ENCODE measurements at places on chromosomes 3 and 15.

DNA sequence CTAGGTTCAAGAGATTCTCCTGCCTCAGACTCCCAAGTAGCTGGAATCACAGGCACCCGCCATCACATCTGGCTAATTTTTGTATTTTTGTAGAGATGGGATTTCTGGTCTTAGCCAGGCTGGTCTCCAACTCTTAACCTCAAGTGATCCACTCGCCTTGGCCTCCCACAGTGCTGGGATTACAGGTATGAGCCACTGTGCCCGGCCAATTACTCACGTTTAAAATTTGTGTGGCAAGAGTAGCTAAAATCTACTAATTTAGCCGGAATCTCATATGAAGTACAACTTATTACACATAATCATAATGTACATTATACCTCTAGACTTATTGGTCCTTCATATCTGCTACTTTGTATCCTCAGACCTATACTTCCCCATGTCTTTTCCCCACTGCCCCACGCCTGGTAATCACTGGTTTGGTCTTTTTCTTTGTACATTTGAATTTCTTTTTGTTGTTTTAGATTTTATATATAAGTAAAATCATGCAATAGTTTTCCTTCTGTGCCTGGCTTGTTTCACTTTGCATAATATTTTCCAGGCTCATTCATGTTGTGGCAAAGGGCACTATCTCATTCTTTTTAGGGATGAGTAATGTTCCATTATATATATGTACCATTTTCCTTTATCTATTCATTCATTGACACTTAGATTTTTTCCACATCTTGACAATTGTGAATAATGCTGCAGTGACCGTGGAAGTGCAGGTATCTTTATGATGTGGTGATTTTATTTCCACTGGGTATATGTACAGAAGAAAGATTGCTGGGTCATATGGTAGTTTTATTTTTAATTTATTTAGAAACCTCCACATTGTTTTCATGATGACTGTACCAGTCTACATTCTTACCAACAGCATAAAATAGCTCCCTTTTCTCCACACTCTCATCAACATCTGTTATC, 605.0 kb upstream of the CBLB start:
- DNase-seq, result no peak

- DNase-seq, result no peak
Observed at GRCh38 chr3:122618614-122619013, 41.2 kb downstream of the PARP15 start.

DNA sequence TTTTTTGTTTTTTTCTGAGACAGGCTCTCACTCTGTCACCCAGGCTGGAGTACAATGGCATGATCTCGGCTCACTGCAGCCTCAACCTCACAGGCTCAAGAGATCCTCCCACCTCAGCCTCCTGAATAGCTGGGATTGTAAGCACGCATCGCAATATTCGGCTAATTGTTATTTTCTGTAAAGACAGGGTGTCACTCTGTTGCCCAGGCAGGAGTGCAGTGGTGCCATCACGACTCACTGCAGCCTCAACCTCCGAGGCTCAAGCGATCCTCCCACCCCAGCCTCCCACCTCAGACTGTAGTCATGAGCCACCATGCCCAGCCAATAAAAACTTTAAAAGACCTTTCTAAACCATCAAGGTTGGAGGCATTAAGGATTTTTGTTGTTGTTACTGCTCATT, 57.4 kb upstream of the TFRC start:
- DNase-seq, result no peak

DNA sequence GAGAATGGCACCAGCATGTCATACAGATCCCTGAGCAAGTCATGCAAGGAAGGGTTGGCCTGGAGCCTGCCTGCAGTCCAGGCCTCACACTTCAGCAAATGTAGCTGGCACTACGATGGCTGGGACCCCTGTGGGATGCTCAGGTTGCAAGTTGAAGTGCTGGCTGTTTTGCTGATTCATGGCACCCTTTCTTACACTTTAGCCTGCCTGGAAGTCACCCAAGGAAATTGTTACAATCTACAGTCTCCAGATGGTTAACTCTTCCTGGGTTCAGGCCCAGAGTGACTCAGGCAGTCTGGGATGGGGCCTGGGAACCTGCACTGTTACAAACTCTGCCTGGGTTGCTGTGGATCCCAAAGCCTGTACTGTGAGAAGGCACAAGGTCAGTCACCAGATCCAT, 91.0 kb upstream of the SLC6A11 start:
- no peak for DNase-seq

- peak; percentile 56 for DNase-seq
Observed at GRCh38 chr15:59247364-59247763, 40.7 kb downstream of the LDHAL6B start.

DNA sequence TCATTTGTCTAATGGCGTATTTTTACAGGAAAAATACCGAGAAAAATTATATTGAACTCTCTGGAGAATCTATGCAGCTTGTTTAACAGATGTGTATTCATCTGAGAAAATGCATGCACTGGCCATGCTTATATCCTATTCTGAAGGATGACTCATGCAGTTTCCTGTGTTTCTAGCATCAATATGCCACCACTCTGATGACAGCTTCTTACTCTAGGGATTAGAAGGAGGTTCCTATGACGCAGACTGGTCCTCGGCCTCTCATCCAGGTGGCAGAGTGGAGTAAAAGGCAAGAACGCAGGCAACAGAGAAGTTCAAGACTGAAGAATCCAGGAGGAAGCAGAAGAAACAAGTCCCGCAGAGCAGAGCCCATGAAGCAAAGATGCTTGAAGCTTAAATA, 910.0 kb upstream of the ROBO1 start:
- DNase-seq, result no peak

DNA sequence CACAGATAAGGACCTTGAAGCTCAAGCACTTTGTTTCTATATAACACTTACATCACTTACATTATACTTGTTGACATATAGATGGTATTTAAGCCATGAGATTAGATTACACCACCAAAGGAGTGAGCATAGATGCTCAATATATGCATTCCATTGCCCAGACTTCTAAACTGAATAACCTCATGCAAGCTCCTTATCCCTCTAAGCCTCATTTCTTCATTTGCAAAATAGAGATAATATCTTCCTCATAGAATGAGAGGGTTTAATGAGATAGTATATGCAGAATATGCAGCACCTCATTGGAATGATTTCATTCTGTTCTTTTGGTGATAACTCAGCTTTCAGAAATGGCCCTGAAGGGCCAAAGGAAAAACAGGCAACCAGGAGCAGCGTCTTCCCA, 18.5 kb downstream of the NLGN1 start:
- DNase-seq, result no peak

- no peak for DNase-seq
Observed at GRCh38 chr15:74490339-74490689, 29.4 kb upstream of the UBL7 start.

DNA sequence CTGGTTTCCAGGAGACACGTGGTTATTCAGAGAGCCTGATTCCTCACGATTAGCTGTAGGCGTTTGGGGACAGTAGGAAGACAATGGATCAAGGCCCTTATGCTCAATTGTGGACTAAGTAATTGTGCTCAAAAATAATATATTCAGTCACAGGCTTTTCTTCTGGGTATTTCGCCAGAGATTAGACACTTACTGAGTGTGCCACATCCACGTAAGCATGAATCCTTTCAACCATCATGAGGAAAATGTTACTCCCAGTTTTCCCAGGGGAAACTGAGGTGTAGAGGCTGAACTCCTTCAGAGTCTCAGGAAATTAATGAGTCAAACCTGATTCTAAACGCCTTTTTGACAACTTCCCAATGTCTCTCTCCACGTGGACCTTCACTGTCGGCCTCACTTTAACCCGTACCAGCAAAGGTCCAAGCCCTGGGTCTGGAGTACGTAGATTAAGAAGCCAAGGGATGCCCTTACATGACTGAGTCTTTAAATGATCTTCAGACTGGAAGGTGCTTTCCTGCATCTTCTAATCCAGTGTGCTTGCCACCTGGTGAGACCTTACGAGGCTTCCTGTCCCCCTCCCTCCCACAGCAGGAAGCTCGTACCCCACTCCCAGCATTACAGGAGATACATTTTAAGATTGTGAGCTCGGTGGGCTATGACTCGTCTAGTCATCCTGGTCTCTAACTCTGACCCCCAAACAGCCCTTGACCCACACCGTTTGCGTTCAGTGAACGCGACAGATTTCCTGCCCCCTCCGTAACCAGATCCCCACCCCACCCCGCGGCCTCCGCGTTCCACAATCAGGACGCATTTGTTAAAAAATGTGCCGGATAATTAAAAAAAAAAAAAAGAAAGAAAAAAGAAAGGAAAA, 1.7 kb downstream of the PKM start:
- no peak for DNase-seq

GRCh38 chr3:160226026-160226907, 1.0 kb downstream of the C3orf80 start:
- DNase-seq, result peak; percentile 17

DNA sequence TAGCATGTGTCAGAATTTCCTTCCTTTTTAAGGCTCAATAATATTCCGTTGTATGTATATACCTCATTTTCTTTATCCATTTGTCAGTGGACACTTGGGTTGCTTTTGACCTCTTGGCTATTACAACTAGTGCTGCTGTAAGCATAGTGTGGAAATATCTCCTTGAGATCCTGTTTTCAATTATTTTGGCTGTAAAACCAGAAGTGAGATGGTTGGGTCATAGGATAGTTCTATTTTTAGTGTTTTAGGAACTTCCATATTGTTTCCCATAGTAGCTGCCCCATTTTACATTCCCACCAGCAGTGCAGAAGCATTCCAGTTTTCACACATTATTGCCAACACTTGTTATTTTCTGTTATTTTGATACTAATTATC, 70.4 kb upstream of the C15orf39 start:
- DNase-seq, result no peak

- DNase-seq, result no peak
Observed at GRCh38 chr15:85804481-85805170, 9.9 kb upstream of the KLHL25 start.

GRCh38 chr3:12810013-12810780, 13.7 kb downstream of the CAND2 start:
- DNase-seq, result peak; percentile 38

- no peak for DNase-seq
Observed at GRCh38 chr3:64259636-64260035, 34.4 kb upstream of the PRICKLE2 start.

GRCh38 chr3:149369991-149370866, 7.2 kb downstream of the TM4SF1 start:
- DNase-seq, result no peak

DNA sequence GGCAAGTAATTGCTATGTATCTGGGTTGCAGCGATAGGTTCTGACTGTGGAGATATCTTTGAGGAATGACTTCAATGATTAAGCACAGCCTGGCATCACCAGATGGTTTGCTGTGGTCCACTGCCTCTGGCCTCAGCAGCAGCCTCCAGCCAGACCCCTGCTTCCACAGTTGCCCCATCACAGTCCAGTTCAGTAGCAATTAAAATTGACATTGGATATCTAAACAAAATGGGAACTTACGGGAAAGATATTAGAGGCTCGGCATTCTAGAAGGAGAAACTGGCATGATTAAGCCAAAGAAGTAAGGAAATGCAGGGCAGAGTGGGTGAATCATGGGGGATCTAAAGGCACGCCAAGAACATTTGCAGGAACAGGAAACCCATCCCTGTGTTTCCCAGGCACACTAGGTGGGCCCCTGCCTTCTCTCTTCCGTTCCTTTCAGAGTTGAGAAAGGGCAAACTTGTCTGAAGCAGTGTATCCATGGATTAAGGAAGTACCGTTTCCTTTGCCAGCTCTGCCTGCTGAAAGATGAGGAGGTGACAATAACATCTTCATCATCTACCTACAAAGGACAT, 36.3 kb upstream of the SH3BP5 start:
- no peak for DNase-seq

DNA sequence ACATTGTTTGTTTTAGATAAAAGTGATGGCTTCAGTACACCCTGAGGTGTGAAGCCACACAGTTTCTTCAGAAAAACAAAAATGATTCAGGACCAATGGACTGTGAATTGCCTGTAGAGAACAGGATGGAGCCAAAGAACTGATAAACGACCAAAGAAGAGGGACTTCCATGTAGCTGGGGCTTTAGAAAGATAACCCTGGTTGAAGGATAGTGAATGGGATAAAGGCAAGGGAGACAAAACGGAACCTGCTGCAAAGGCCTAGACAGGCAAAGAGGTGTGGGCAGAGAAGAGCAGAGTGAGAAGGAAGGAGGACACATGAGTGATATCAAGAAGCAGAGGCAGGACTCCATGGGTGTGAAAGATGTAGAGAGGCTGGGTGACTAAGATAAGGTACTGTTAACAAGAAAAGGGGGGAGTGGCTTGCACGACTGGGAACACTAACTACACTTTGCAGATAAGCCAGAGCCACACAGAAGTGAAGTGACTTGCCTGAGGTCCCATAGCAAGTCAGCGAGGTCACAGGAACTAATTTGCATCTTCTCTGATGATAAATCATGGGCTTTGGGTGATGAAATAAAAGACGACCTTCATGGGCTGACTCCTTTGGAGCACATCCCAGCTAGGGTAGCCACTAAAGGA, 44.3 kb downstream of the RAB6B start:
- DNase-seq, result no peak

DNA sequence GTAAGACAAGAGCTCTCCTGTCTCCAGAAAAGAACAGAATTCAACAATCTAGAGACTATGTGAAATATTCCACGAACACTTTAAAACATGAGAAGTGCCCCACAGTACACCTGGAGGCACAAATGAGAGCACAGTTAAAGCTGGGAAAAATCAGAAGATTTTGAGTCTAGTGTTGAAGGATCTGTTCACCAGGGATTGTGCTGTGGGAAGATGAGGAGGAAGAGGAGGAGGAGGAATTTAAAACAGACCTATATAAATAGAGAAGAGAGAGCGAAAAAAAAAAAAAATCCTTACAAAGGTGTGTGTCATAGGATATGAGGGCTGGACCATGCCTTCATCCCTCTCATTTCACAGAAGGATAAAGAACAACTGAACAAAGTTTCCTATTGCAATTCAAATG, 361.0 kb upstream of the SEMA6D start:
- no peak for DNase-seq

DNA sequence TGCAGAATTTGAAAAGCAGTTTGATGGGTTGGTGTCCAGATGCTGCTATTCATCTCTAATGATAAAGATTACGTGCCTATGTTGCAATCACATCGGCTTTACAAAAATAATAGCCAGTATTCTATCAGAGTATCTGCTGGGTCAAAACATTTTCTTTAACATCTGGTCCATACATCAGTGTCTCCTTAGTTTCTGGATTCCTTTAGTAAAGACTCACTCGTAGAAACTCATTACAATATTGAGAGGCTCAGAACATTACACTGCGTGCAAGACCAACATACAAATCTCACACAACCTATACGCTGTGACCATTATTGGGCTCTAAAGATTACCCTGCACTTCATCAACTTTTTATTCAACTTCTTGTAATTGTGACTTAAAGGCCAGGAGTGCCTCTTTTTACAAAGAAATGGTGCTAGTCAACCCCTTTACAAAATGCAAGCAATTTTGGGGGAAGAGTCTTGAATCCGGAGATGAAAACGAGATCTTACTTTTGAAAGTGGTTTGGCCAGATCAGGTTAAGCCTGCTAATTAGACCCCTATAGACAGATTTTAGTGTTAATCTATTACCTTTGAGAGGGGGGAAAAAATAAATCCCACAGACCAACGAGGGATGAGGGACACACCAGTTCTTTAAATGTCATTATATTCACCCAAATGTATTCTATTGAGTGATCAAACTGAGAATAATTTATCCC, 2.9 kb downstream of the TRA2B start:
- DNase-seq, result no peak

Measured in COR-L47 (cell line).